ENCODE measurements at places on chromosomes 16 and 17.

DNA sequence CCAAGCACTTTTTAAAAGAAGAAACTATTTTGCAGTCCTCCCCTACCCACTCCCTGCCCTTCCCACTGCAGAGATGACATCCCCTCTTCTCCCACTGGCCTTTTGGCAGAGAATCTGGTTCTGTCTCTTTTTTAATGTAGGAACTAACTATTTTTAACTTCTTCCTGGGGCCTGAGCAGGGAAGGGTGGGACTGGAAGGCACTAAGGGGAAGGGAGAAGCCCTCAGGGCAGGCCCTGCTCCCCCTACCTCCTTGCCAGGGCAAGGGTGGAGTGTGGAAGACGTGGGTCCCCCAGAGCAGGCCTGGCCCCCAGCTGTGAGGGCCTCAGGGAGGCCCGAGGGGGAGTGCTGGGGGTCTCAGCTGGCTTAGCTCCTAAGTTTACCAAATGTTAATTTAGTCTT, 19.5 kb downstream of the UNC13D start:
- no peak for DNase-seq

DNA sequence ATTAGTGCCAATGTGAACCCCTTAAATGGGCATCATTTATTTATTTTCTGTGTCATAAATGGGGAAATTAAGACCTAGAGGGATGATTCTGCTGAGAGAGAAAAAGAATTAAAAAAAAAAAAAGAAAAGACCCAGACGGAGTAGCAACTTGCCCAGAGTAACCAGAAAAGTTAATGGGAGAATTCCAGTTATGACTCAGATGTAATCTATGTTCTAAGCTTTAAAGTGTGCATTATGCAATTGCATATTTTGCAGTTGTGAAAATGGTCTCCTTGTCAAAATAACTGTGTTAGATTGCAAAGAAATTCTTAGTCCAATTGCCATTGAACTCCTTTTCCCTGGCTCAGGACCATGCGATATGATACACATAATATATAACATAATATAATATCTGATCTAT, 38.6 kb upstream of the TBX2 start:
- no peak for DNase-seq

- no peak for DNase-seq
Observed at GRCh38 chr17:18241229-18241871, 15.9 kb downstream of the LLGL1 start.

GRCh38 chr16:79104567-79104966, 496.0 kb downstream of the MAF start:
- no peak for DNase-seq

DNA sequence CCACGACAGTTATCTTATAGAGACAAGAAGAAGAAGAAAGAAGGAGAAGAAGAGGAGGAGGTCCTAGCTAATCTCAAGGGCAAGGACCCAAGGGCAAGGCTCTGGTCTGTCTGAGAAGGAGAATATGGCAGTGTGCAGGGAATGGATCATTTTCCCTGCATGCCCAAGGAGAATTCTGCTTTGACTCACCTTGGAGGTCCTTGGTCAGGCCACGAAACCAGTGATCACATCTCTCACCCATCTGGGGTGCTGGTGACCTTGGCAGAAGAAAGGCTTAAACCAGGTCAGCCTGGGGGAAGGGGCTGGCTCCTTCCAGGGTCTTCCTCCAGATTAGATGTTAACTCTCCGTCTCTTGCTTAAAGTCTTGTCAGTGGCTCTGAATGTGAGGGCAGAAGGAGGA, 1.6 kb upstream of the FMNL1 start:
- DNase-seq: no peak

GRCh38 chr16:50523710-50524109, 24.5 kb upstream of the NKD1 start:
- no peak for DNase-seq

DNA sequence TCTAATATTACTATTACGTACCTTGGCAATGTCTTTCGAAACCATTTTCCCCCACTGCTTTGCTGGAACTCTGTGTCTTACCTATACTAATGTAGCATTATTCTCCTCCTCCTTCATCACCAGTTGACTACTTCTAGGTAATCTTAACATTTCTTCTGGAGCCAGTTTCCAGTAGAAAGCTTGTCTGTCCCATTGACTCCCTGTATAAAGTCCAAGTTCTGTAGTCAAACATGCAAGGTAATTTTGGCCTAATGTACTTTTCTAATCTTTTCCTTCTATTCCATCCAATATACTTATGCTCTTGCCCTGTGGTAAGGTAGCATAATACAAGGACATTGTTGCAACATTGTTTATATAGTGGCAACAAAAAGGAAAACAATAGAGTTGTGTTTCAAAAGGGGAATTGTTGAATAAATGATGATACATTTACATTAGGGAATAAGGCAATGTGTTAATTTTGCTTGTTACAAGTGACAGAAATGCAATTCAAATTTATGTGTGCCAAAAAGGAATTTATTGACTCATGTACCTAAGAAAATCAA, 27.9 kb downstream of the OMG start:
- no peak for DNase-seq

Data from GM12891 (cell line).